ENCODE measurements at places on chromosomes 12 and 14. TPM values are rescaled to one million over a fixed set of nuclear protein-coding genes. Genes with fewer than 3 reads are reported as not detected.

Gene GLI1
- total RNA-seq: 2.8 TPM

Gene NR1H4
- total RNA-seq: 0.32 TPM

Gene PLEKHG7
- total RNA-seq: not detected

GRCh38 chr14:80136358-80136757, 74.9 kb downstream of the DIO2 start:
- H3K27me3 ChIP-seq: no peaks in the 10 kb centered on the region
- no peaks in the 10 kb centered on the region for H3K4me1 ChIP-seq
- no peak overlapping the region for H3K4me3 ChIP-seq
- no peaks in the 10 kb centered on the region for H3K36me3 ChIP-seq
- no peak for DNase-seq
- no peak overlapping the region for H3K27ac ChIP-seq

GRCh38 chr12:2891240-2892053, 756 bp downstream of the TULP3 start:
- H3K4me1 ChIP-seq: peaks cover 31% of the 10 kb centered on the region
- H3K4me3 ChIP-seq: peak overlapping the region; percentile 93
- no peaks in the 10 kb centered on the region for H3K36me3 ChIP-seq
- no peak for DNase-seq

DNA sequence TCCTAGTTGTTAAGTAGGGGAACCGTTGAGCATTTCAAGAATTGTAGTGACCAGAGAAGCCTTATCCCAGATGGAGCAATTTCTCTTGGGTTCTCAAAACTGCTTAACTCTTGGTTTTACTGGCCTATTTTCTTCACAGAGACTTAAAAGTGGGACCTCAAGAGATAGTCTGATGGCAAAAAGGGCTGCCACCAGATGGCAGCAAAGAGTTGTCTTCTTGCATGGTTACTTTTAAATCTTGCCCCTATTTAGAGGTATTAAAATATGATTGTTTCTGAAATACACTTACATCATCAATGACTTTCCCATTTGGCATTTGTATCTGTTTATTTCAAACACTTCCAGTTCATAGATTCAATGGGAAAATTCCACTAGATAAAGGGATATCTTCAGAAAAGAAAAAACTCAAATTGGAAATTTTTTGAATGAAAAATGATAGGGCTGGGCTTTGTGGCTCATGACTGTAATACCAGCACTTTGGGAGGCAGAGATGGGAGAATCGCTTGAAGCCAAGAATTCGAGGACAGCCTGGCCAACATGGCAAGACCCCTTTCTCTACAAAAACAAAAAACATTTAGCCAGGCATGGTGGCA, 69.9 kb upstream of the CNTN1 start:
- no peak for DNase-seq
- H3K27me3 ChIP-seq: no peaks in the 10 kb centered on the region
- no peaks in the 10 kb centered on the region for H3K4me1 ChIP-seq
- no peak overlapping the region for H3K4me3 ChIP-seq
- no peak overlapping the region for H3K27ac ChIP-seq

DNA sequence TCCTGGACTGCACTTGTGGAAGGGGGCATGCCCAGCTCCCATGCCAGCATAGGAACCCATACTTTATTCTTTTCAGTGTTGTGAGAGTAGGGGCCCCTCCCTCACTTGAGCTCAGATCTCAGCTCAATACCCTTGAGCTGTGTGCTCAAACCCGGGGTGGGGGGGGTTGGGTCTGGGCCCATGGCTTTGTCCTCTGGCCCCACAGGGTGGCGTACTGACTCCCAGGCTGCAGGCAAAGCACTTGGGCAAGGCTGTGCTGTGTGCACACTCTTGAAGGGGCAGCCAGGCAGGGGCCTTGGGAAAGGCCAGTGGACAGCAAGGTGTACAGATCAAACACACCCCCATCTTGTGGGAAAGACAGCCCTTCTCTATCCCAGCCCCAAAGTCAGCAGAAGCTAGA, 81.8 kb downstream of the WIF1 start:
- no peaks in the 10 kb centered on the region for H3K4me1 ChIP-seq
- H3K36me3 ChIP-seq: no peaks in the 10 kb centered on the region
- no peaks in the 10 kb centered on the region for H3K27me3 ChIP-seq
- no peak overlapping the region for H3K27ac ChIP-seq
- no peak for DNase-seq
- H3K4me3 ChIP-seq: no peak overlapping the region

DNA sequence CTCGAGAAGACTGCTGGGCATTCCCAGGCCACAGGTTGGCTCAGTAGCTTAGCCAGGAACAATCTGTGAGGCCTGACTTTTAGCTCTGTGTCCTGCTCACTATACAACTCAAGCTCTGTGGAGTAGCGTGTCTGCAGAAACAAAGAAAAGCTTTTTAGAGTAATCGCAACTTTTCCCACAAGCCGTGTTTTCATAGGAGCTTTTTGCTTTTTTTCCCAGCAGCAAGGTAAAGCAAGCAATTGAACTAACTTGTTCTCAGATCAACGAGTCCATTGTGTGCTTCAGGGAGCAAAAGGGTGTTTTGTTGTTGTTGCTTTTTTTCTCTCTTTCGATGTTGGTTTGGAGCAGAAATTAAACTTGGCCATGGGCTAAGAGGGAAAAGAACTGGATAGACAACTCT, 97.3 kb upstream of the BCL2L14 start:
- H3K4me3 ChIP-seq: no peak overlapping the region
- H3K36me3 ChIP-seq: no peaks in the 10 kb centered on the region
- H3K27me3 ChIP-seq: no peaks in the 10 kb centered on the region
- no peaks in the 10 kb centered on the region for H3K4me1 ChIP-seq
- no peak for DNase-seq
- no peak overlapping the region for H3K27ac ChIP-seq

Data from ascending aorta (tissue), 2 donors.